Stimulated activated CD4-positive, alpha-beta T cell treated with anti-CD3 and anti-CD28 coated beads, TNF-alpha, amount 100 ng/mL, for 4 hours (primary cell): ENCODE measurements at places on chromosomes 2 and 18.

- DNase-seq, result no peak
Measured at GRCh38 chr2:70615222-70615621, 61.6 kb upstream of the TGFA start.

DNA sequence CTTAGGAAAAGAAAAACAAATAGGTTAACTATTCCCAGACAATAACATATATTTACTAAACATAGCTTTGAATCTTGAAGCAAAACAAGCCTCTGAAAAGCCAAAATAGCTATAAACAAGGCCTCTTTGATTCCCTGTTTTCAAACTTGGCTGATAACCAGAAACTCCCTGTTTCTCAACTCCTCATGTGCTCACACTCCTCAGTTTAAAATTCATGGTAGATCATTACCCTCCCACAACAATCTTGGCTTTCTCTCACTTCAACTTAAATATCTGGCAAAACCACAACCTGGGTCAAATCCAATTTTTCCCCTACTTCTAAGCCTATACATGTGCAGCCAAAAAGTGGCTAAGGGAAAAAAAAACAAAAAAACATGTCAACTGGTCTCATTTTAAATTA is 15.6 kb downstream of the SUCLG1 start:
- no peak for DNase-seq

GRCh38 chr2:33052361-33052735 is 105.6 kb downstream of the LTBP1 start:
- no peak for DNase-seq

GRCh38 chr2:25207078-25207545 is 38.7 kb upstream of the POMC start:
- DNase-seq, result no peak

DNA sequence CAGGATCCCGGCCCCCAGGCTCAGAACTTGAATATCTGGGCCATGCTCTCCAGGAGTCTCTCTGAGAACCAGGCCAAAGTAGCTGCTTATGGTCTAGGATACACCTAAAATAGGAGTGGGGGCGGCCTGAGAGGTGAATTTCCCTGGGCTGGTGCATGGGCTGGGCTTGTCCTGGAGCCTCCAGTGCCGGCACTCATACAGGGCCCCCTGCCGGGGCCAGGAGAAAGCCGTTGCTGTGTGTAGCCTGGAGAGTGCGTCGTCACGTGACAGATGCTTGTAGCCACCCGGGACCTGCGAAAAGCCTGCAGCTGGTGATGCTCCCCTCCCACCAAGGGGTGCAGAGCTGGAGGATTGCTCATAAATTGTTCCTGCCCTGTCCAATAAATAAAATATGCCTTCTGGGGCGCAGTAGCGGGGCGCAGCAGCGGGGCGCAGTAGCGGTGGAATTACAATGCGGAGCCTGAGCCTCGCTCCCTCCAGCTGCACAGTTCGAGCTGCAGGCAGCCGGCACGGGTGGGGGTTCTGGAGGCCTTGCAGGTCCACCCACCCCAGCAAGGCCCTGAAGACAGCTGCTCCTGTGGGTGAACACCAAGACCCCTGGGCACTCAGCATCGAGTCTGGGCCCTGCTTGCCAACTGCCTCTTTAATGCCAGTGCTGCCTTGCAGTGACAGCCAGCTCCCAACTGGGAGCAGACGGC is 289.9 kb downstream of the NDUFA10 start:
- DNase-seq, result no peak

DNA sequence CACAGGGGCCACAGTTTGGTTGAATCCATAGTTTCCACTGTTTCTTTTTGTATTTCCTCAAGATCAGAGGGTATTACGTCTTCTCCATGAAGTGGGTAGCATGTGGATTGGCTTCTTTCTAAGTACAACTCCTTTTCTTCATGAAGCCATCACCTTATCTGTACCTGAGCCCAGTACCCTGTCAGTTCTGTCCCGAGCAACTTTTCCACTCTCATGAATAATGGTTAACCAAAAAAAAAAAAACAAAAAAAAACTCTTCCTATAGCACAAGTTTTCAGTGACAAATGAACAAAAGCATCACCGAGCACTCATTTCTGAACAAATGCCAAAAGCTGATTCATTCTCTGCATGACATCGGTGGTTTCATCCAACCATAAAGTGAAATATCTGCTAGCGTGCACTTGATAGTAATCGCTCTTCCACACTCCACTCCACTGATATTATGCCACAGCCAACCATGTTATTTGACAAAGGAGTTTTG is 53.0 kb upstream of the CCDC150 start:
- no peak for DNase-seq
